Activated T-helper 1 cell treated with anti-CD3 and anti-CD28 coated beads, Interleukin-2, amount 50 U/mL, for 16 hours (primary cell): ENCODE measurements at places on chromosomes 11 and 22.
A peak's percentile ranks its signal among the peaks of the same experiment; 100 is the strongest.

- no peak for DNase-seq
Observed at GRCh38 chr11:763549-764321, 13.6 kb downstream of the GATD1 start.

GRCh38 chr11:112555491-112556364, 295.1 kb upstream of the PLET1 start:
- DNase-seq, result peak; percentile 40

DNA sequence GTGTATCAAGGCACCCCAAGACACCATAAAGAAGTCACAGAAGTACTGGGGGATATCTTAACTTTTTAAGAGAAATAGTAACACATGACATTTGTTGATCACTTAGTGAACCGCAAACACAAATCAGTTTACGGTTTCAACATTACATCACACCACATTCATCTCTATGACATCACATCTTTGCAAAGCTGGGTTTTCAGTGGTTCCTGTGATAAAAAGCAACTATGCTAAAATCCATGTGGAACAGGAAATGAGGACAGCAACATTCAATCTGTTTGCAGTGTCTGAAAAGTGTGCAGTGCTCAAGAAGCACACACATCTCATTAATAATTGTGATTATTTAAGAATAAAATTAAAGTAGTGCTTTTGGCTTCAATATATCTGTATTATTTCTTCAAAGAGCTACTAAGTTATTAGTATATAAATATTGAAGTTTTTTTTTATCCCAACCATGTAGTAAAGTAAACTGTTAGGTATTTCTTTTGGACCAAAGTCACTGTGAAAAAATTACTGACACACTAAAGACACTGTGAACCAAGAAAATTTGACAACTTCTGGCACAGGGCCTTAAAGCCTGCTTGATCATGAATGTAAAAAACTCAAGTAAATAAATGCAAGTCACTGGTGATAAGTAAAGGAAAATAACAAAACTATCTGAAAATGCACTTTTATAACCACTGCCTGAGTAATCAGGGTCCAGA, 156.0 kb upstream of the SOX6 start:
- DNase-seq, result no peak

DNA sequence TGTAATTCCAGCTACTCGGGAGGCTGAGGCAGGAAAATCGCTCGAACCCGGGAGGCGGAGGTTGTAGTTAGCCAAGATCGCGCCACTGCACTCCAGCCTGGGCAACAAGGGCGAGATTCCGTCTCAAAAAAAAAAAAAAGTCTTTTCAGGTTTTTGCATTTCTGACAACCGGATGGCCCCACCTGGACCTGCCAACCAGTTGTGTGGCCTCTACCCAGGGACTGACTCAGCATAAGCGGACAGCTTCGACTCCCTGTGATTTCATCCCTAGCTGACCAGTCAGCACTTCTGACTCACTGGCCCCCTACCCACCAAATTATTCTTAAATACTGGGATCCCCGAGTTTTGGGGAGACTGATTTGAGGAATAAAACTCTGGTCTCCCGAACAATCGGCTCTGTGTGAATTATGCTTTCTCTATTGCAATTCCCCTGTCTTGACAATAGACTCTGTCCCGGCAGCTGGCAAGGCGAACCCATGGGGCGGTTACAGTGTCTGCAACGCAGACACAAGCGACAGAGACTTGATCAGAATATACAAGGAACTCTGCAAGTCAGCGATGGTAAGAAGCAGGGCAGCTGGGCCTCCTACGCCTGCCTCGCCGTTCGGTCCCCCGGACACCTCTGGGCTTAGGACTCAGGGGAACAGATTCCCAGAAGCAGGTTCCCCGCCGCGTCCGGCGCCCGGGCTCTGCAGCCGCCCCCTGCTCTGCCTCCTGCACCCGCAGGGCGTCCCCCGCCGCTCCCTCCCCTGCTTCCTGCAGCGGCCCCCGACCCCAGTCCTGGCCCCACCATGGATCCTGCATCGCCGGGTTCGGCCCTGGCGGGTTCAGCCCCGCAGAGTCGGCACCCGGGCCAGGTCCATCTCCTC, 741 bp upstream of the TALDO1 start:
- no peak for DNase-seq

- DNase-seq, result no peak
Observed at GRCh38 chr11:67698247-67698646, 23.8 kb upstream of the ALDH3B2 start.

DNA sequence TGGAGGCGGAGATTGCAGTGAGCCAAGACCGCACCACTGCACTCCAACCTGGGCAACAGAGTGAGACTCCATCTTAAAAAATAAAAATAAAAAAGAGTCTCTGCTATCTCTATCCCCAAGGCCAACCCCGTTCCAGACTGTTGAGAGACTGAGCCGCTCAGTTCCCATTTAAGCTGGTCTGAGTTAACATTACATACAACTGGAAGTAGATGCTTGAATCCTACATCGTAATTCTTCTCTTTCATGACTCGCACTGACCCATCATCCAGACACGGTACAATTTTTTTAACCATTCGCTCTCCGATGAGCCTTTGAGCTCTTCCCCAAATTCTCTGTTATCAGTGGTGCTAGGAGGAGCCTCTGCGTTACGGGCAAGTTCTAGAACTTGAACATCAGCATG, 4.9 kb upstream of the CYTH4 start:
- DNase-seq, result no peak

- no peak for DNase-seq
Observed at GRCh38 chr11:117822074-117823033, 2.2 kb downstream of the FXYD2 start.
